CD4-positive, alpha-beta T cell (primary cell): ENCODE measurements at places on chromosomes 1 and 21.
A peak's percentile ranks its signal among the peaks of the same experiment; 100 is the strongest.

DNA sequence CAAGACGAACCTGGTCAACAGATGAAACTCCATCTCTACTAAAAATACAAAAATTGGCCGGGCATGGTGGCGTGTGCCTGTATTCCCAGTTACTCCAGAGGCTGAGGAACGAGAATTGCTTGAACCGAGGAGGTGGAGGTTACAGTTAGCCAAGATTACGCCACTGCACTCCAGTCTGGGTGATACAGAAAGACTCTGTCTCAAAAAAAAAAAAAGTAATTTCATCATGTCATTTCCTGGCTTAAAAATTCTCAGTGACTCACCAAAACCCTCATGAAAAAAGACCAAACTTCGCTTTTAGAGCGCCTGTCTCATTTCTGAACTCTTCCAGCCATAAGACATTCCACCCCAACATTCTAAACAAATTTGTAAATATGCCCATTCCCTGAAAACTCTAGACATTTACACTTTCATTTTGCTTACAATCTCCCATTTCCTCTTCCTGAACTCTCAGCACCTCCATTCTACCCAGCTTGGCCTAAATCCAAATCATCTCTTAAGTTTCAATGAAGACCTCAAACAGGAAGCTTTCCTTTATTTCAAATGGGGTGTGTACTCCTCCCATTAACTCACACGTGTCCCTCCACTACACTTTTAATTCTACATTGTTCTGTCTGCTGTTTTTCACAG is 50.5 kb upstream of the PRRC2C start:
- DNase-seq = no peak

GRCh38 chr1:228833911-228834688 is 98.8 kb downstream of the RHOU start:
- no peak for DNase-seq

DNA sequence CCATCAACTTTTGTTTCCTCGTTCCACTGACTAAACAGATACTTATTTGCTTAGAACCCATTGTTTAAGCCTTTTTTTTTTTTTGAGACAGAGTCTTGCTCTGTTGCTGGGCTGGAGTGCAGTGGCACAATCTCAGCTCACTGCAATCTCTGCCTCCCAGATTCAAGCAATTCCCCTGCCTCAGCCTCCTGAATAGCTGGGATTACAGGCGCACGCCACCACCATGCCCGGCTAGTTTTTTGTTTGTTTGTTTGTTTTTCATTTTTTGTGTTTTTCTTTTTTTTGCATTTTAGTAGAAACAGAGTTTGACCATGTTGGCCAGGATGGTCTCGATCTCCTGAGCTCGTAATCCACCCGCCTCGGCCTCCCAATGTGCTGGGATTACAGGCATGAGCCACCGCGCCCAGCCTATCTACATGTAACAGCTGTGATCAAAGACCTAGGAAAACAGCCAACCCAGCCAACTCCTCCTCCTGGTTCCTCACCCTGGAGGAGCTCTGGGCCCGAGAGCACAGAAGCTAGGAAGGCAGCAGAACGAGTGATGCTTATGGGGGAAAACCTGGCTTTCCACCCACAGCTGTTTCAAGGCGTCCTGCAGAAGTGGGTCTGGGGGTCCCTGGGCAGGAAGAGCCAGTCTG is 32.9 kb downstream of the KCNN3 start:
- no peak for DNase-seq

DNA sequence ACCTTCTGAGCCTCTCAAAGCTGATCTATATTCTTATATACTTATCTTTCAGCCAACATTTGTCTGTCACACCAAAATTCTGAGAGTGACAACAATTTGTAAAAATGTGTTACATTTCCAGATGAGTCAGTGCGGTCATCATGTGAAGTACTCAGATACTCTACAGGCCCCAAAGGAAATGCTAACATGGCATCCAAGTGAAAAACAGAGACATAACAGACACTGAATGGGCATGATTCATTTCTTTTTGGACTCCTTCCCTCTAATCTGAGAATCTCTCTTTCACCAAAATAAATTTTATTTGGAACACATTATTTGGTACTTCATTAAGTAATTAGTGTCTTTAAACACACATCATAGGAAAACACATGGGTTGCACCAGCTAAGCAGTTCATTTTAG is 96.6 kb downstream of the SLC44A5 start:
- no peak for DNase-seq

GRCh38 chr1:214280386-214281020 is 456 bp upstream of the SMYD2 start:
- peak; percentile 9 for DNase-seq

DNA sequence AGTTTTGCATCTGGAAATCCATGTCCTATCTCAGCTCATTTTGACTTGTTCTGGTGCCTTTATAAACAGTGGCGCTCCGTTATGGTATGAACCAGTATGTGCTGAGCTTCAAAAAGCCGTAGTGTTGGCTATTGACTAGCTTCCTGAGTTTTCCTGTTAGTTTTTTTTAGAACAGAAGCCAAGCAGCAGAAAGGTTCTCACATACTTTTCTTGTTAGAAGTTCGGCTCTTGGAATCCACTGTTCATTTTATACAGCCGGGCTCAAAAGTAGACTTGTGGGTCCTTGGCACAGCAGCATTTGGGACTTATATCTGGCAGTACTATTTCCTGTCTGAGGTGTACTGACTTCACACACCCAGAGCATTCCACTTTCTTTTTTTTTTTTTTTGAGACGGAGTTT is 63.8 kb downstream of the TBCE start:
- no peak for DNase-seq
